ENCODE measurements at places on chromosomes 6 and 20.
A peak's percentile ranks its signal among the peaks of the same experiment; 100 is the strongest.

DNA sequence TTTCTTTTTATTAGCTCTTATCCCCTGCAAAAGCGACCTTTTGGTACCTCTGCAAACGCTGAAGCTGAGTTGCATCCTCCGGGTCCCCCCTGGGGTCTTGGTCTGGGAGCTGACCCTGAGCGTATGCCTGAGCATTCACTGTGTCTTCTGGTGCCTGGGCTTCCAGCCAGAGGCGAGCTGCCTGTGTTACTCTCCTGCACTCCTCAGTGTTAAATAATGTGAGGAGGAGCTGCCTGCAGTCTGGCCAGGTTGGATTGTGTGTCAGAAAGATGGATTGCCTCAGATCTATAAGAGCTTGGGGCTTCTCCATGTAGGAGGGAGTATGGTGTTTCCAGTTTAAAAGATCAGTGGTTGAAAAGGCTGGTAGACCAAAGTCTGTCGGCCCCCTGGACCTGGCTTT is 8.7 kb upstream of the GMPR start:
- DNase-seq = no peak

- no peak for DNase-seq
Measured at GRCh38 chr6:136795996-136796395, 3.7 kb upstream of the MAP3K5 start.

- DNase-seq = no peak
Measured at GRCh38 chr6:161141173-161141572, 132.7 kb downstream of the AGPAT4 start.

- DNase-seq = no peak
Measured at GRCh38 chr6:1970151-1970561, 275.2 kb downstream of the GMDS start.

GRCh38 chr20:58708246-58708931 is 15.8 kb downstream of the NPEPL1 start:
- no peak for DNase-seq

GRCh38 chr20:5510446-5510845 is 193.7 kb upstream of the PROKR2 start:
- DNase-seq = no peak

DNA sequence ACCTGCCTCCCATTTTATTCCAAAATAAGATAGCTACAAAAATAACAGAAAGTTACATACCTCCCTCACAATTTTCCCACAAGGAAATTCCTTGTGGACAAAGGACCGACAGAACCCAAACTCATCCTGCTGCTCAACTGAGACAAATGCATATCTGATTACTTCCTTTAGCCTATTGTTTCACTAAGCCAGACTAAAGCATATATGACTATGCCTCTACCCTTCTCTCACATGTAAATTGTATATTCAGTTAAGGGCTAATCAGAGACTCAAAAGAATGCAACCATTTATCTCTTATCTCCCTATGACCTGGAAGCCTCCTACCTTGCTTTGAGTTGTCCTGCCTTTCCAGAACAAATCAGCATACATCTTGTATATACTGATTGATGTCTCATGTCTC is 72.1 kb downstream of the MANEA start:
- no peak for DNase-seq

DNA sequence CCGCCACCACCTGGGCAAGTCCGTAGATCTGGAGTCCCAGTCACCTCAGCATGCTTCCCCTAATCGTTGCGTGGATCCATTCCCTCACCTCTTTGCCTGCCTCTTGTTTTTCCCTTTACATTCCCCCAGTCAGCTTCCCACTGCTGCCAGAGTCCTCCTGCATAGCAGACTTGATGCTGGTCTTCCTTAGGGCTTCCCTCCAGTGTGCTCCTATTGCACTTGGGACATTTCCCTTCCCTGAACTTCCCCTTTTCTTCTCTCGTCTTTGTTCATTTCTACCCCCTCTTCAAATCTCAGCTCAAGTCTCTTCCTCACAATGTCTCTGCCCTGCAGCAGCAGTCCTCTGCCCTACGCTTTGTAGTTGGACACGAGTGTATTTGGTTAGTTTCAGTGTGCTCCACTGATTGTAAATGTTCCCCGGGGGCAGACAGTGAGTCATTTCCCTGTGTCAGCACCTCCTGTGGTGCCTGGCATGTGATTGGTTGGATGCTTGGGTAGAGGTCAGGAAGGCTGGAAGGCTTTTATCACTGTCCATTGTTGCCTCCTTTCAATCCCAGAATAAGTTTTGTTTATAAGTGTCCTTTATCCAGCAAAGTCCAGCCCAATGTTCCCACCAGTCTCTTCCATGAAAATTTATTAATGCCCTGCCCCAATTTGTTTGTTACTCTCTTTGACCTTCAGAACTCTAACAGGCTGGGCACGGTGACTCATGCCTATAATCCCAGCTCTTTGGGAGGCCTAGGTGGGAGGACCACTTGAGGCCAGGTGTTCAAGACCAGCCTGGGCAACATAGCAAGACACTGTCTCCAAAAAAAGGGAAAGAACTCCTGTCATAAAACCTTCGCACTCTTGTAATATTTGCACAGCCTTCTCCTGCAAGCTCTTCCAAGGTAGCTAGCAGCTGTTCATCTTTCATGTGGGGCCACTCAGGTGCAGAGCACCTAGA is 38.3 kb downstream of the FAM120B start:
- peak; percentile 35 for DNase-seq

DNA sequence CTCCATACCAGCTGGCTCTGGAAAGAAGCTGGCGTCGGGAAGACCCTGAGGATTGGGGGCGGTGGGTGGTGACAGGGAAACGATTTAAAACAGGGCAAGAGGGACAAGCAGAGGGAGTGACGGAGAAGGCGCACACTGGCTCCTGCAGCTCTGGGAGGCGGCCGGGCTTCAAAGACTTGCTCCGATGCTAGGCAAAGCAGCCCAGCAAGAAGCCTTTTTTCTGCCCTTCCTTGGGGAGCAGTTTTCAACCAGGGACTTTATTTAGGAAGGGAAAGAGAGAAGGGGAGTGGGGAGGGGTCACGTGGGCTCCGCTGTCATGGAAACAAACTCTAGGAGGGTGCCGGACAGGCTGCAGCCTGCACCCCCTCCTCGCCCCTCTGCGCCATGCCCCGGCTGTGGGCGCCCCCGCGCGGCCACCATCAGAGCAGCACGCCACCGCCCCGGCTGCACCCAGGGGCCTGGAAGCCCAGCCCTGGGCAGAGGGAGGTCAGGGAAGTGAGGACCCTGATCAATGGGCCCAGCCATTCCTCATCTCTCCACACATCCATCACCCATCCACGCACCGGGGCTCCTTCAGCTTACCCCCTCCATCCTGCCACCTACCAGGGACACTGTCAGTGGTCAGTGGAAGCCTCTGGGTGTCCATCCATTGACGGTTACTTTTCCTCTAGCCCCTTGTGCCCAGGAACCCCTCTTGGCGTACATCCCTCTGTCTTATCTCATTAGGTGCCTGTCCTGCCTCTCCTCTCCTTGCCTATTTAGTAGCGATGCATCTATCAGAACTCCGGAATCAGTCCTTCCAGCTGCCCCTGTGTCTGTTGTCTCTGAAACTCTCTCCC is 66.6 kb upstream of the CCDC167 start:
- DNase-seq = no peak

- no peak for DNase-seq
Measured at GRCh38 chr6:98056955-98057354, 773.9 kb upstream of the MMS22L start.

GRCh38 chr6:165695722-165696515 is 32.9 kb upstream of the PDE10A start:
- DNase-seq = no peak

- DNase-seq = peak; percentile 46
Measured at GRCh38 chr6:136822046-136822375, 381 bp upstream of the PEX7 start.

GRCh38 chr6:14172562-14172961 is 55.0 kb downstream of the CD83 start:
- DNase-seq = no peak

DNA sequence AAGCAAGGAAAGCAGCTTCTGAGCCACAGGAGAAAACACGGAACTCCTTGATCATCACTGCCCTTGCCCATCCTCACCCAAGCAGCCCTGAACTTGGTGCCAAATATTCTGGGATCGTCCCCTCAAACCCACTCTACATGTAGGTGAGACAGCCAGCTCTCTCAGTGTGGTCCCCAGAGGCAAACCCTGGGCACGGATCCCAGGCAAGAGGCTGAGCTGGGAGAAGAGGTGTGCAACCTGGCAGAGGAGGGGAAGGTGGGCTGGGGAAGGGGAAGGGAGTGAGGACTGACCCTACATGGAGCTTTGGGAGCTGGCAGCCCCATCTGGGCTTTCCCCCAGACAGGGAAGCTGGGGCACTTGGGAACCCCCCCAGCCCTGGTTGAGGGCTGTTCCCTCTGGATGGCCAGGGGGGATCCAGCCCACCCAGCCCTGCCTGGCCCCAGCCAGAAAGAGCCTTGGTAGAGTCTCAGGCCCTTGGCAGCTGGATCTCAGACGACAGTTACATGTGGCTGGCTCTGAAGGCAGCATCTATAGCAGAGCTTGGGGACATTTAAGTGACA is 186.2 kb upstream of the CST7 start:
- DNase-seq = no peak

DNA sequence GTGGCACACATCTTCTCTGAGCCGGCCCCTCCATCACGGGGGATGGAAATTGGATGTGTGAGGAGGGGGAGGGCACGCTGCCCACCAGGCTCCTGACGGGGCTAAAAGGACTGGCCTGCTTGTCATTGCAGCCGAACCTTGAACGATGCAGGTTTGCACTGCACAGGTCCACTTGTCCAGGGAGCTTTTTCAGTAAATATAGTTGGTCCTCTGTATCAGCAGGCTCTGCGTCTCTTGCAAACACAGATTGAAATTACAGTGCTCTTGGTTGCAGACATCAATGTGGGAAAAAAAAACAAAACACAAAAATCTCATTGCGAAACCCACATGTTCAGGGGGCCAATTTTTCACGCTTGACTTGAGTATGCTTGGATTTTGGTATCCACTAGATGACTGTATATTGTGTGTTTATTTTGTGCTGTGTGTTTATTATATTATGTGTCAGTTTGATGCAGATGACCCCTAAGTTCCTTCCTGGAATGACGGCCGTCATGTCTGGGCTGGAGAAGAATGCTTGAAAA is 29.2 kb downstream of the ERMARD start:
- DNase-seq = peak; percentile 33

DNA sequence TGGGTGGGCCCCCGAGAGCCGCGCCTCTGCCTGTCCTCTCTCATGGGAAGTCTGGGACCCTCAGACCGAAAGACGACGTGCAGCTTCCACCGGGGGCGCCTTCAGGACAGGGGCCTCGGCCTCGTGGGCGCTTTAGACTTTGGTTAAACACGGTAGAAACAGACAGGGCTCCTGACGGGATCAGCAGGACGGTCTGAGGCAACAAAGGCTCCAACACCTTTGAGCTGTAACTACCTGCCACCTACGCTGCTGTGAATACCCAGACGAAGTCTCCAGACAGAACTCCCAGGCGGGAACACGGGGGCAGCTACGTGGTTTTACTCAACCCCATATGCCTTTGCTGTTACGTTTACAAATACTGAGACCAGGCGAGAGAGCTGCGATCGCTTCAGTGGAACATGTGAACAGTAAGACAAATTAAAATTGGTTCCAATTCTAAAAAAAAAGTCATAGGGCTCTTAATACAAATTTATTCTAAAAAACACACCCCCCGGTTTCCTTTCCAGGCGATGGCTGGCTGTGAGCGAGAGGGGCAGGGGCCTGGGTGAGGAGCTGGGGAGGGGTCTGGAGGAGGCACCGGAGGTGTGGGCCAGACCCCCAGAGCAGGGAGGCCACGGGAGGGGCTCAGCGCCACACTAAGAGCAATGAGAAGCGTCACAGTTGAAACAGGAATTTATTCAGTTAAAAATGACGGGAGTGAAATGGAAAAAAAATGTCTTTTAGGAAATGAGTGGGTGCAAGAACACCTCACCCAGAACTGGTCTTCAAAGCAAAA is 453.2 kb downstream of the QKI start:
- no peak for DNase-seq

DNA sequence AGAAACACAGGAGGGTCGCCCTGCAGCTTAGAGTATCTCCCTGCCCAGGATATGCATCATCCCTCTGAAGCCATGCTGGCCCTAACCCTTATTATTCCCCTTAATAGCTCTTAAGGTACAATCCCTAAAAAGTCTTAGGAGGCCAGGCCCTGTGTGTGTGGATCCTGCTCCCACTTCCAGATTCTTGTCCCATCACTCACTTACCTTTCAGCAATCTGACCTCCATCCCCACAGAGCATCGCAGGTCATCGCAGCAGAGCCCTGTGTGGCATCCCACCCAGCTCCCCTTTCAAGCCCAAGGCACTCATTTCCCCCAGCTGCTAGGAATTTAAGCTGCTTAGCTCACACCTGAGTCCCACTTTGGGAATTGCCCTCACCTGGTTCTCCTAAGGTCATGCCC is 223.8 kb upstream of the SMLR1 start:
- DNase-seq = no peak

DNA sequence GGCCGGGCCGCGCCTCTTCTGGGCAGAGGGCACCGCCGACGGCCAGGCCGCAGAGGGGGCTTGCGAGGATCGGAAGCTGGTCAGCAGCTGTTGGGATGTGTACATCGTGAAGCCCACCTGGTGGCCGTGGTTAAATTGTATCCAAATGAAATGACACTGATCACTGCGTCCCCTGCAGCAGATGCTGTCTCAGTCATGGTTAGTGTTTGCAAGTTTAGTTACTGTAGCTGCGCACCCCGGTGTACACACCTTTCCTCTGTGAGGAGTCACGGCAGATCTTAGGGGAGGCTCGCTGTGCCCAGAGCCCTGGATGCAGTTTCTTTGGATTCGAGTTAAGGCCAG is 653 bp downstream of the NAA20 start:
- no peak for DNase-seq
